Inflammatory macrophage (primary cell): ENCODE measurements at places on chromosomes 12 and 14.

GRCh38 chr14:76348898-76349297, 27.0 kb upstream of the ESRRB start:
- no peak for DNase-seq

DNA sequence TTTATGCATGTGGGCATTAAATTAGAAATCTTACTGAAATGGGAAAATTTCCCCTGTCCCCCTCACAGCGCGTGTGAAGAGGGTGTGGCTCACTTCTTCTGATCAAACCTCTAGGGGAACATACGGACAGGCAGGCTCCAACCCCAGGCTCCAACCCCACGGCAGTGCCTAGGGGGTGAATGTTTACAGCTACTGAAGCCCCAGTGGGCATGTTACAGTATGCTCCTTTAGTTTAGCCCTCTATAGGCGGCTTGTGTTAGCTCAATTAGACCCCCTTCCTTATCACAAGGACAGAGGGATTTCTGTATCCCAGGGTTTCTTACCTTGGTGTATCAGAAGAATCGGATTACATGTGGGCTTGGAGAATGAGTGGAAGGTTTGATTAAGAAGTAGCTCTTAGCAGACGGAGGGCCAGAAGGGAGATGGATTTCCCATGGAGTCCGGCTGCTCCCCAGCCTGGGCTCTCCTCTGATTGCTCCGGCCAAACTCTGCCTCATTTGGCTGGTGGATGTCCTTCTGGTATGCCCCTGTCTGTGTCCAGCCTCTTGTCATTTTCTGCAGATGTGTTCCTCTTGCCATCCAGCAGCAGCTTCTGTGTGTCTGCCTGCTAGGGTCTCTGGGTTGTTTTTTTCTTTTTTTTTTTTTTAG, 223.7 kb downstream of the TMTC2 start:
- no peak for DNase-seq

DNA sequence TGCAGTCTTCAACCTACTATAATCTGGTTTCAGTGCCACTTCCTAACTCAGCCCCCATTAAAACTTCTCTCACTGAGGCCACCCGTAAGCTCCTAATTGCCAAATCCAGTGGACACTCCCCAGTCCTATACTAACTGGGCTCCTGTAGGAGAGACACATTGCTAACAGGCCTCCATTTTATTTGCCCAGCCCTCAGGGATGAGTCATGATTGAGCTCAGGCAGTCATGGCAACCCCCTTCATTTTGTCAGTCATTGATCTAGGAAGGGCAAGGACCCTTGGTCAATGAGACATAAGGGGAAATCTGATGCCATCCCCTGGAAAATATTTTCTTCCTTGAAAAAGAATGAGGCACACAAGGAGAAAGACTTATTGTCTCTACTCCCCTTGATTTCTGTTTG, 70.1 kb upstream of the HIF1A start:
- DNase-seq: no peak

DNA sequence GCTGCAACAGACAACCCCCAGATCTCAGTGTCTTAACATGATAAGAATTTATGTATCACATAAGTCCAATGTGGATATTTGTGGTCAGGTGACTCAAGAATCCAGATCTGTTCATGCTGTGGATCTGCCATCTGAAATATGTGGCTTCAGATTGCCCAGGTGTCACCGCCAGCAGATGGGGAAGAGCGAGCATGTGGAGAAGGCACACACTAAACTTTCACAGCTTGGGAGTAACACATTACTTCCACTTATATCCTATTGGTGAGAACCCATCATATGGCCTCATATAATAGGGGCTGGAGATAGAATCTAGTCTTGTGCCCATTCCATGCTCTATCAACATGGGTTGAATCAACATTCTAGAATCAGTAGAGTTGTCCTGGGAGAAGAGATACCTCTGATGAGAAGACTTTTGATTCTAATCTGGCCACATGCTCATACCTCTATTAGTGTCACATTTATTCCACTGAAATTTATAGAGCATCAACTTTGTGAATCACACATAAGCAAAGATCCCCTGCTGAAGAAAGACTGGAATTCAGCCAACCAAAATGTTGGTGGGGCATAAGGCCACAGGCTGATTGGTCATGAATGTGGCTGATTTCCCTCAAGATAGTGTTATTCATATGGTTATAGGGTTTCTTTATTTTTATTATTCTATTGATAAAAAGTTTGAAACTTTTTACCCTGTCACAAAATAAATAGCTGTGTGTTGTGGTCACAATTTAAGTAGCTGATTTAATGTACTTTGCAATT, 6.0 kb upstream of the CALCOCO1 start:
- DNase-seq: no peak

DNA sequence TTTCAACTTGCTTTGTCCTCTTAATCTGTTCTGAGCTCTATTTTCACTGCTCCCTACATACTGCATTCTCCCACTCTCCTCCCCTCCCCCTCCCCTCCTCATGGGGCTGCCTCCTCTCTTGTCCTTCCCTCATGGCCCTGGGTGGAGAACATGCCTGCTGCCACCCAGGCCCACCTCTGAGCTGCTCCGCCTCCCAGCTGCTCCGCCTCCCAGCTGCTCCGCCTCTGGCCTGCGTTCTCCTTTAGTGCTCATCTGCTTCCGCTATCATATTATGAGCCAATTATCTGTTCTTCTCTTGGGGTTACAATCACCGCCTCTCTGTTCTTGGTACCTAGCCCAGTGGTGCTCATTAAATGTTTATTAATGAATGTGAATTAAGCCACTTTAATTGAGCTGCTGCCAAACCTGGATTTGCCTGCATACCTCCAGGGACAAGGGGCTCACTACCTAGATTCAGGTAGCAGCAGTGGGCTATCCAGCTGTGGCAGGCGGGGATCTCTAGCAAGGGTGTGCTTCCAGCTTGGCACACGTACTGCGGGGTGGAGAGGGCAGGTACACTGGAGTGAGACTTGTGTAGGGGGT, 32.0 kb upstream of the FAM181A start:
- no peak for DNase-seq

- DNase-seq: no peak
Observed at GRCh38 chr12:29226616-29227015, 77.5 kb downstream of the FAR2 start.

DNA sequence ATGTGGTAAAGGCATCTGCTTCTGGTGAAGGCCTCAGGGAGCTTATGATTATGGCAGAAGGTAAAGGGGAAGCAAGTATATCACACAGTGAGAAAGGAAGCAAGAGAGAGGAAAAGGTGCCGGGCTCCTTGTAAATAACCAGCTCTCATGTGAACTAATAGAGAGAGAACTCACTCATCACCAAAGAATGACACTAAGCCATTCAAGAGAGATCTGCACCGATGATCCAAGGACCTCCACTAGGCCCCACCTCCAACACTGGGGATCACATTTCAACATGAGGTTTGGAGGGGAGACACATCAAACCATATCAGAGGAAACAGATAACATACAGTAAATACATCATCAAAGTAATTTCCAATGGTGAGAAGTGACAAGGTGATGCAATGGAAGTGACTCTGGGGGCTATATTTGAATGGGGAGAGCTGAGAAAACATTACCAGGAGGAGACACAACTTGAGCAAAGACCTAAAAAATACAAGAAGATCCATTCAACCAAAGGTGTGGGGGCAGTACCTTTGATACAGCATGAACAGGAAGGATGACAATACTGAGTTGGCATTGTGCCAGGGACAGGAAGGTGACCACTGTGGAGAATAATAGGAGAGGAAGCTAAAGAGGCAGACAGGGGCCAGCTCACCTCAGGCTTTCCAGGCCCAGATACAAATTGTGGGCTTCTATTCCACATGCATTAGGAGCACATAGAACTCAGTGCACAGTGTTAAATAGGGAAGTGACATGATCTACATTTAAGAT, 134.4 kb upstream of the GRIP1 start:
- DNase-seq: no peak

DNA sequence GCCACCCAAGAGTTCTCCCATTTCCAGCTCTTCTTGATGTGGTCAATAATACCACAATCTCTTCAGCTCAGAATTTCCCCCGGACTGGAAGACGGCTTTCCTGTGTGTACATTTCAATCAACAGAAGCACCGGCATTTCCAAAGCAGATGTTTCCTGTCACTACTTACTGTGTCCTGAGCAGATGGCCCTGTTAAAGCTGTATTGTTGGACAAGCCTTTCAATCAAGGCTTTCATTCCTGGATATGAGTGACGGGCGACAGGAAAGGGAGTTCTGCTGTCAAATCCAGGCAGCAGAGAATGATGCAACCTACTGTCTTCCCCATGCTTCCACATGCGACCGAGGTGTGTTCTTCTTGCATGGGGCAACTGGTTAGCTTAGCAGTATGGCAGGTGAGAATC, 76.4 kb upstream of the CCDC60 start:
- no peak for DNase-seq

DNA sequence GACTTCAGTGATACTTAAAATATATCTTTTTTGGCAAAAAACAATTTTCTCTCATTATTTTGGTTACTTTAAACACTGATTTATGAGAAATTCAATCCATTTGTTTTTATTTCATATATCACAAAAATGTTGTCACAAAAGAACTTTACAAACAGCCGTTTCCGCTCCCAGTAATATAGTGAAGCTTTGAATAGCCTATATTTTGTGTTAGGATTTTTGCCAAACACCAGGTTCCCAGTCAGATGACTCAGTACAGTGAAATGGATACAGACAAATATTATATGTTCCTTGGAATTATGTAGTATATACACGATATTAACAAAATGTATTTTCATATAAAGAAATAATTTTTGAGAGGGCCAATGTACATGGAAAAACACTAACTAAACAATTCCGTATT, 411.1 kb downstream of the CCER1 start:
- DNase-seq: no peak

DNA sequence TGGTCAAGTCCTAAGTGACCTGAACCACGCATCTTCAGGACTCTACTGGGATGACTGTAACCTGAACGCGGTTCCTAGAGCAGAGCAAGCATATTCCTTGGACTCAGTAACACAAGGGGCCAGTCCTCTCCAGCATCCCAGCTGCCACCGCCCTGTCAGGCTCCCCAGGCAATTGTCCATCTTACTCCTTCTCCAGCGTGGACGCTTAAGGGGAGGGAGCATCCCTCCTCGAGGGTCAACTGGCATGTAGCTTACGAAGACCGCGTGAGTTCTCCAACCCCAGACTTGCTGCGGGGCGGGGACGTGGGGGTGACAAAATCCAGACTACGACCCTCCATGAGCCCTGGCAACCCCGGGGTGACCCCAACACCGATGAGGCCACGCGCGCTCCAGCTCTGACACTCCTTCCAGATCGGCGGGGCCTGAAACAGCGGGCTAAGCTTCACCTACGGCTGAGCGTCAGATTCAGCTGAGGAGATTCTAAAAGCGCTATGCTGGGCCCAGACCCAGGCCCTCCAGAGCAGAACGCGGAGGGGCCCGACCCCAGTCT, 846 bp upstream of the MTHFD1 start:
- DNase-seq: no peak

- no peak for DNase-seq
Observed at GRCh38 chr12:52358575-52359350, 8.5 kb downstream of the KRT85 start.

- DNase-seq: no peak
Observed at GRCh38 chr12:130846369-130846768, 7.3 kb upstream of the STX2 start.

DNA sequence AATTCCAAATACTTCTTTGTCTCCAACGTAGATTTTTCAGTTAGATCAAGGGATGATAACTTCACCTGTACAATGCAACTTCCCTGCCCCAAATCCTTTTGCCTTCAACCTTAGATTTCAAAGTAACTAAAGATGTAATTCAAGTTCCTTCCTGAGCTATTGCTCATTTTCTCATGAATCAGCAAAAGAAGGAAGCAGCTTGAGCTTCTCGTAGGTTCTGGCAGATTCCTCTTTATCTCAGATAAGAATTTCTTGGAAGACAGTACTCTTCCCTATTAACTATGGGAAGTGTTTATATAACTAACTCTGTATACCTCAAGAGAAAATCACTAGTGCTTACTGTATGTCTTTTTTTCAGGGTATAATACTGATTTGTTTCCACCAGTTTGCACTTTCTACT, 203.8 kb downstream of the RASSF9 start:
- DNase-seq: peak; percentile 21

DNA sequence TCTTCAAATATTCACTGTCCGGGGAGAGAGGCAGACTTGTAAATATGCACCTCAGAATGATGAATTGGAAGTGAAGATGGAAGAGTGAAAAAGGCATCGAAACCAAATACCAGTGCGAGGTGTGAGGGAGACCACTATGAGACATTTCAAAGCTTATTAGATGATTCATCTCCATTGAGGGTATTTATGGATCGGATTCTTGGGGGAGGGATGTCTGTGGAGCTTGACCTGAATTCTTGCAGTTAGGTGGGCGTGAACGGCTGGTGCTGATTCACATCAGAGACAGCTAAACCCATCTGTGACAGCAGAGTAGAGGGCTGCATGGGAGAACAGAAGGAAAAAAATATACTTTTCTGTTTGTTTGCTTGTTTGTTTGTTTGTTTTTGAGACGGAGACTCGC, 677.2 kb downstream of the AACS start:
- DNase-seq: no peak

- no peak for DNase-seq
Observed at GRCh38 chr14:33773205-33774030, 177.5 kb downstream of the EGLN3 start.
